ENCODE measurements at places on chromosomes 3 and 15.
A peak's percentile ranks its signal among the peaks of the same experiment; 100 is the strongest.

- peak; percentile 61 for DNase-seq
These were observed 44.0 kb downstream of the BFSP2 start for GRCh38 chr3:133443649-133444422.

- DNase-seq: no peak
These were observed 48.4 kb downstream of the ARHGEF3 start for GRCh38 chr3:56753206-56753820.

GRCh38 chr3:181464033-181464694 lies 247.6 kb upstream of the SOX2 start:
- no peak for DNase-seq

DNA sequence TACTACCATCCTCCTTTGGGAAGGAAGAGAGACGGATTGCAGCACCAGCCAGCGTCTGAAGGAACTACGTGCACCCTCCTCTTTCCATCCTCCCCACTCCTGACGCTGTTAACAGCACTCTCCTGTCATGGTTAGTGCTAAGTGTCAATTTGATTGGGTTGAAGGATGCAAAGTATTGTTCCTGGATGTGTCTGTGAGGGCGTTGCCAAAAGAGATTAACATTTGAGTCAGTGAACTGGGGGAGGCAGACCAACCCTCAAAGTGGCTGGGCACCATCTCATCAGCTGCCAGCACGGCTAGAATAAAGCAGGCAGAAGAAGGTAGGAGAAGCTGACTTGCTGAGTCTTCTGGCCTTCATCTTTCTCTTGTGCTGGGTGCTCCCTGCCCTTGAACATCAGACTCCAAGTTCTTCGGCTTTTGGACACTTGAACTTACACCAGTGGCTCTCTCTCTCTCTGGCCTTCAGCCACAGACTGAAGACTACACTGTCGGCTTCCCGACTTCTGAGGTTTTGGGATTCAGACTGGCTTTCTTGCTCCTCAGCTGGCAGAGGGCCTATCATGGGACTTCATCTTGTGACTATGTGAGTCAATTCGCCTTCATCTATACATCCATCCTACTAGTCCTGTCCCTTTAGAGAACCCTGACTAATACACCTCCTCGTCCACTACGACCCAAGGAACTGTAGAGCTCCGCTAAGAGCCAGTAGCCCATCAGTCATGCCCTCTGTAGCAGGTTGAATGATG lies 128.2 kb upstream of the HES1 start:
- no peak for DNase-seq

GRCh38 chr3:183272791-183273190 lies 19.7 kb downstream of the B3GNT5 start:
- no peak for DNase-seq

DNA sequence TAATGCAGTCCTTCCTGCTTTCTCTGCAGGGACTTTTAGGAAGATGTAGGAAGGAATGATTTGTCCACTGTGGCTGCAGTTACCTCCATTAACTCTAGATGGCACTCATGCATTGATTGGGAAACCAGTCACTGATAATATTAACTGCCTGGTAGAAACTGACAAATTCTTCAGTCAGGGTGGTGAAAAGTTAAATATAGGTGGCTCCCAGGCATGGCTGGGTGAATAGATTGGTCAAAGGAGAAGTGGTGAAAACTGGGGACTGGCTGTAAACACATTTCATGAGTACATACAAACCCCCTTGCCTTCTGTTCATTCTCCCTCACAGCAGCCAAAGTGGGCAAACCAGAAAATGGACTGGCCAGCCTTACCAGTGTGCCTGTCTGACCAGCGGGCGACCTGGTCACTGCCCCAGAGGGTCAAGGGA lies 333.4 kb downstream of the THSD4 start:
- peak; percentile 79 for DNase-seq

DNA sequence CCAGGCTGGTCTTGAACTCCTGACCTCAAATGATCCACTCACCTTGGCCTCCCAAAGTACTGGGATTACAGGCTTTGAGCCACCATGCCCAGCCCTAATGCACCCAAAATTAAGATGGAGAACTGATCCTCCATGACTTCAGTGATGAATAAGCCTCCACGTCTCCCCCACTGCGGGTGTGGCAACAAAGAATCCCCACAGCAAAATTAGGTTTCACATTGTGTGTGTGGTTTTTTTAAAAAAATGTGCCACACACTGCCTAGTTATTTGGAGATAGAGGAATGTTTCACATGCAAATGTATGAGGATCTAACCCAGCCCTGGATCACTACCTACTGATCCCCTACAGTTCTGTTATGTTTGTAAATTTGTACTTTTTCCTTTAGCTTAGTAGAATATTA lies 17.3 kb downstream of the HDAC11 start:
- DNase-seq: peak; percentile 12

DNA sequence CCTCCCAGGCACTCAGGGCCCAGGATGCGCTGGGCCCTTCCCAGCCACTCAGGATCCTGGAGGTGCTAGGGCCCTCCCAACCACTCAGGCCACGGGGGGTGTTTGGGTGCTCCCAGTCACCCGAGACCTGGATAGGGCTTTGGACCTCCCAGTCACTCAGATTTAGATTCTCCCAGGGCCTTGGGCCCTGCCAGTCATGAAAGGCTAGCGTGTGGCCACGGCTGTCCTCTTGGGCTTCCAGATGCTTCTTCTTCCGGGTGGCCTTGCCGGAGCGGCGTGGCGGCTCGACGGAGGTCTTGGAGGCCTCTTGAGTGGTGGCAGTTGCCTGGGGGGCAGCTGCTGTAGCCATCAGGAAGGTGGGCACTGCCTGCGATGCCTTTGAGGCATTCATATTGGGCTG lies 2.8 kb downstream of the MAGEL2 start:
- no peak for DNase-seq

- DNase-seq: no peak
These were observed 43.0 kb upstream of the IL20RB start for GRCh38 chr3:136914739-136915138.

DNA sequence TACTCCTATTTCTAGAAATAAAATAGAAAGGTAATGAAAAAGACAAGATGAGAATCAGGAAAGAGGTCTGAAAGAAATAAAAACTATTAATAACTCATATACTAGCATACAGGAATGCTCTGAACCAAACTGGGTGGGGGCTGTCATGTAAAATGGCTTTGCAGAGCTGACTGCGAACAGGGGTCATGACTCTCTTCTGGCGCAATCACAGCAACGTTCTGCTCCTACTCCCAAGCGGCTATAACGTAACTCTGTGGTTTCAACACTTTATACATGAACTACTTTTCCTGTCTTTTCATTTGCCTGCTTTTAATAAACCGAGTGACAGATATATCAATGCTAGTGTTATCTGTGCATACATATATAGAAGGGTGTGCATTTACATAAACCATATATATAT lies 116.7 kb downstream of the DLG1 start:
- peak; percentile 93 for DNase-seq

GRCh38 chr3:144244662-144245061 lies 273.0 kb downstream of the DIPK2A start:
- DNase-seq: no peak

DNA sequence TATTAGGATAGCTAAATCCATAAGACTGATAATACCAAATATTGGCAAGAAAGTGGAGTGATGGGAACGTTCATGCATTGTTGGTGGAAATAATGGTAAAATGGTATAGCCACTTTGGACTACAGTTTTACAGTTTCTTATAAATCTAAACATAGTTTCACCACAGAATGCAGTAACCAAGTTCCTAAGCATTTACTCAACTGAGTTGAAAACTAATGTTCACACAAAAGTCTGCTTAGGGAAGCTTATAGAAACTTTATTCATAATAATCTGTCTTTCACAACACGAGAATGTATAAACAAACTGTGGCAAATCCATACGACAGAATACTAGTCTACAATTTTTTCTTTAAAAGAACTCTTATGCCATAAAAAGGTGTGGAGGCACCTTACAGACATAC lies 969.3 kb downstream of the FHIT start:
- DNase-seq: no peak
